ENCODE measurements at places on chromosomes 3 and 15.
A peak's percentile ranks its signal among the peaks of the same experiment; 100 is the strongest.

DNA sequence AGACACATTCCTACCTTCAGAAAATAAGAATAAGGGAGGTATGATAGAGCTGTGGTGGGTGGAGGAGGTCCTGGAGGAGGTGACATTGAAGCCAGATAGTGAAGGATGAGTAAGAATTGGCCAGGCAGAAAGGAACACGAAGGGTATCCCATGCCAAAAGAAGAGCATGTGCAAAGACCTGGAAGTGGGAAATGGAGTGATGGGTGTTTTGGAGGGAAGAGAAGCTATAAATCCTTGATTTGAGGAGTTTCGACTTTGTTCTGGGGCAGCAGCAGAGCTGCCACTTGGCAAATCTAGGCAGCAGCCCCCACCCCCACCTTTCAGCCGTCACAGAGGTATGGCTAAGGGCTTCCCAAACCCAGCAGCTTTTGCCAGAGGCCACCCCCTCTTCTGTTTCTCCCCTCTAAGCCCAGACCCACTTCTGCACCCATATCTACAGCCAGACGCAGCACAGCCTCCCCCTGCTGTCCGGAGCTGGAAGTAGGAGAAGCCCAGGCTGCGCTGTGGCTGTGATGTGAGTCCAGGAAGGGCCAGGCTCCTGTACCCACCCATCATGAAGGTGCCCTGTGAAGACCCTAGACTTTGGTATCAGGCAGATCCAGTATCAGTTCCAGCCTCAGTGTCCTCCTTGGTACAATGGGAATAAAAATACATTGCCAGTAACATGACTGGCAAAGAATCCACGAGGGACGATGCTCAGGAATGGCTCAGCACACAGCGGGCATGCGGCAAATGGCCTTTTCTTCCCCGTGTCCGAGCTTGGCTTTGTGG is 188.7 kb upstream of the LINGO1 start:
- H3K4me3 ChIP-seq, result no peak overlapping the region
- H3K27me3 ChIP-seq, result peaks cover 27% of the 10 kb centered on the region
- no peaks in the 10 kb centered on the region for H3K36me3 ChIP-seq
- no peaks in the 10 kb centered on the region for H3K4me1 ChIP-seq
- H3K27ac ChIP-seq, result no peak overlapping the region

- H3K36me3 ChIP-seq, result no peaks in the 10 kb centered on the region
Measured at GRCh38 chr15:89101302-89102193, 13.3 kb downstream of the ABHD2 start.

DNA sequence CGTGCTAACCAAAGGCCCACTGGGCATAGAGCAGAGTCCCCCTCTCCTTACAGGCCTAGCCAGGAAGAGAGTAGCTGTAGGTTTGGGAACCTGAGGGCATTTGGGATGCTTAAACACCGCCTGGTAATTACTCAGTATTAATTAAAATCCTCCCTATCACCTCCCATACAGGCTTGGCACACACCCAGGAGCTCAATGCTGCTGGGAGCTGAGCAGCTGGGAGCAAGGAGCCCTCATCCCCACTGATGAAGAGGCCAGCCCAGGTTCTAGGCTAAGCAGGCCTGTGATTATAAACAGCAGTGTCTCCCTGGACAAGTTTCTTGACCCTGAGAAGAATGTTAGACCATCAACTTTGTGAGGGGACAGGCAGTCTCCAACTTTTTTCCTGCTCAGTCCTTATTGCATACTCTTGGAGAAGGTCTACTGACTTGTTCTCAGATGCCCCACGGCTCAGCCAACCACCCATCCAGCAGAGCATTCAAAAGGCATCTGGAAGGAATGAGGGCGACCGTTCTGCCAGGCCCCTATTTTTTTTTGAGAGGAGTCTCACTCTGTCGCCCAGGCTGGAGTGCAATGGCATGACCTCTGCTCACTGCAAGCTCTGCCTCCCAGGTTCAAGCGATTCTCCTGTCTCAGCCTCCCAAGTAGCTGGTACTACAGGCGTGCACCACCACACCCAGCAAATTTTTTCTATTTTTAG is 1.3 kb upstream of the PRKAR2A start:
- H3K27ac ChIP-seq, result no peak overlapping the region
- peaks cover 9% of the 10 kb centered on the region for H3K4me1 ChIP-seq
- H3K36me3 ChIP-seq, result no peaks in the 10 kb centered on the region
- H3K27me3 ChIP-seq, result no peaks in the 10 kb centered on the region
- H3K4me3 ChIP-seq, result no peak overlapping the region

- H3K4me1 ChIP-seq, result no peaks in the 10 kb centered on the region
- H3K36me3 ChIP-seq, result no peaks in the 10 kb centered on the region
- no peak for DNase-seq
Measured at GRCh38 chr3:13050446-13050845, 22.8 kb downstream of the IQSEC1 start.

GRCh38 chr3:41044523-41044922 is 154.8 kb upstream of the CTNNB1 start:
- H3K4me3 ChIP-seq, result no peak overlapping the region
- H3K4me1 ChIP-seq, result no peaks in the 10 kb centered on the region
- DNase-seq, result no peak
- H3K36me3 ChIP-seq, result no peaks in the 10 kb centered on the region
- no peaks in the 10 kb centered on the region for H3K27me3 ChIP-seq

DNA sequence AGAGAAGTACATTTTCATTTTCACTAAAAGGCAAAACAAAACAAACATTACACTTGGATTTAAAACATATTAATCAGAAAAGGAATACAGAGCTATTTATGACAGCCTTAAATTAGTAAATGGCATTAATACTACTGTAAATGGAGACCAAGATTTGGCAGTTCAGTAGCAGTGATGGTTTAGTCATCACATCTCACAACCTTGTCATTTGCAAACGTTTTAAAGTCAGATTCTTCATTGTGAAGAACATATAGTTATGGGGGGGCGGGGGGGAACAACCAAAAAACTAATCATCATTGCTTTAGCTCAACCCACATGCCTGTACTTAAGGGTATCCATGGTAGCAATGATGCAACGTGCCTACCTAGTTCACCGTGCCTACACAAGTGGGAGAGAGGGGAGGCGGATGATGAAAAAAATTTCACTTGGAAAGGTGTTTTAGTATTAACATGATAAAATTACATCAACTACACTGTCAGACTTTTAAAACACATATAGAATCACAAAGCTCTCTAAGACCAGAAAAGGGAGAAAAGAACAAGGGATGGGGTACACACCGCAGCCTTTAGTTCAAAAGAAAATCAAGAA is 40.1 kb downstream of the DLG1 start:
- no peaks in the 10 kb centered on the region for H3K4me1 ChIP-seq
- DNase-seq, result no peak
- no peaks in the 10 kb centered on the region for H3K36me3 ChIP-seq
- H3K27ac ChIP-seq, result no peak overlapping the region
- H3K27me3 ChIP-seq, result no peaks in the 10 kb centered on the region

- H3K36me3 ChIP-seq, result no peaks in the 10 kb centered on the region
- peak; percentile 69 for DNase-seq
- peak overlapping the region; percentile 21 for H3K4me3 ChIP-seq
- no peak overlapping the region for H3K27ac ChIP-seq
Measured at GRCh38 chr3:184380185-184380626, 352 bp downstream of the CHRD start.

DNA sequence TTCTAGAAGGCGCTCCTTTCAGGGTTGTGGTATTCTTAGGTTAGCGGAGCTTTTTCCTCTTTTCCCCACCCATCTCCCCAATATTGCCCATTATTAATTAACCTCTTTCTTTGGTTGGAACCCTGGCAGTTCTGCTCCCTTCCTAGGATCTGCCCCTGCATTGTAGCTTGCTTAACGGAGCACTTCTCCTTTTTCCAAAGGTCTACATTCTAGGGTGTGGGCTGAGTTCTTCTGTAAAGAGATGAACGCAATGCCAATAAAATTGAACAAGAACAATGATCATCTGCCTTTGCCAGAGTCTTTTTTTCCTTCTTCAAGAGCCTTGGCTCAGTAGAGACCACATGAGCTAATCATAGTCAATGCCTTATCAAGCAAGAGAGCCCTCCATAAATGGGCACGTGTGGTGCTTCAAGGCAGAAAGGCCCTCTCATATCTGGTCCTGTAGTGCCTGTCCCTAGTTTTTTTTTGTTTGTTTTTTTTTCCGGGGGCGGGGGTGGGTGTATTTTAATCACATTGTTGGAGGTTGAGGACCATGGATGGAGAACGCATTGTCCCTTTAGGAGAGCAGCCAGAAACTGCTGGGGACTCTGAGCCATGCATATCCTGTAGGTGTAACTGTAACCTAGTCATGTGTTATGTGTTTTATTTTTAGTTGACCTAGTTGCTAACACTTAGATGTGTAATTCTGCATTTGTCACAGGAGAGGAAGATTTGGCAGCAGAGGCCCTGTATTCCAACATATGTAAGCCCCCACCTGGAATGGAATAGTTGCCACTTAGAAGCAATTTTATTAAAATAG is 64.7 kb upstream of the ACAD9 start:
- no peaks in the 10 kb centered on the region for H3K4me1 ChIP-seq
- no peak for DNase-seq
- H3K36me3 ChIP-seq, result peaks cover 7% of the 10 kb centered on the region
- H3K27ac ChIP-seq, result no peak overlapping the region
- no peak overlapping the region for H3K4me3 ChIP-seq
- no peaks in the 10 kb centered on the region for H3K27me3 ChIP-seq

DNA sequence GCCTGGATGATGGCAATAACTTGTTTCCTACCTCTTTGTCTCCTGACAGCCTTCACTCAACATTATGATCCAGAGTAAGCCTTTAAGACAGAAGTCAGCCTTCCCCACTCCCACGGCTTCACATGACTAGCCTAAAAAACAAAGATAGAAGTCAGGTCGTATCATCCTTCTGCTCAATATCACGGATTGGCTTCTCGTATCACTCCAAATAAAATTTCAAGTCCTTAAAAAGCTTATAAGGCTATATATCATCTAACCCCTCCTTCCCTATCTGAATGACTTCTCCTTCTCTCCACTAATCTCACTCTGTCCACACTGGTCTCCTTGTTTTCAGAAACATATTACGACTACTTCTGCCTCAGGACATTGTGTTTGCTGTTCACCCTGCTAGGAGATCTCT is 47.7 kb upstream of the AP4E1 start:
- no peak overlapping the region for H3K27ac ChIP-seq
- no peaks in the 10 kb centered on the region for H3K4me1 ChIP-seq
- no peak for DNase-seq
- no peaks in the 10 kb centered on the region for H3K36me3 ChIP-seq

GRCh38 chr15:42602501-42602900 is 27.1 kb downstream of the STARD9 start:
- no peak overlapping the region for H3K4me3 ChIP-seq
- DNase-seq, result no peak
- no peaks in the 10 kb centered on the region for H3K4me1 ChIP-seq
- no peaks in the 10 kb centered on the region for H3K36me3 ChIP-seq
- no peak overlapping the region for H3K27ac ChIP-seq

- H3K27ac ChIP-seq, result no peak overlapping the region
- DNase-seq, result no peak
- H3K27me3 ChIP-seq, result no peaks in the 10 kb centered on the region
- no peak overlapping the region for H3K4me3 ChIP-seq
- no peaks in the 10 kb centered on the region for H3K36me3 ChIP-seq
Measured at GRCh38 chr3:39128951-39129350, 21.5 kb downstream of the TTC21A start.

- H3K4me1 ChIP-seq, result peaks cover 4% of the 10 kb centered on the region
- H3K36me3 ChIP-seq, result no peaks in the 10 kb centered on the region
- no peak overlapping the region for H3K4me3 ChIP-seq
- no peak overlapping the region for H3K27ac ChIP-seq
- no peak for DNase-seq
Measured at GRCh38 chr15:99481951-99482230, 83.9 kb upstream of the MEF2A start.

- H3K4me3 ChIP-seq, result no peak overlapping the region
- H3K27me3 ChIP-seq, result no peaks in the 10 kb centered on the region
- H3K36me3 ChIP-seq, result no peaks in the 10 kb centered on the region
- DNase-seq, result no peak
Measured at GRCh38 chr3:117355566-117355965, 646.0 kb downstream of the TUSC7 start.

All from pancreas (tissue), 10 donors.